ENCODE measurements at places on chromosomes 7 and 10.
A peak's percentile ranks its signal among the peaks of the same experiment; 100 is the strongest.

- no peak for DNase-seq
These were observed 19.3 kb upstream of the INMT start for GRCh38 chr7:30732606-30733005.

GRCh38 chr7:45978010-45978681, 57.1 kb upstream of the IGFBP3 start:
- DNase-seq = peak; percentile 99

DNA sequence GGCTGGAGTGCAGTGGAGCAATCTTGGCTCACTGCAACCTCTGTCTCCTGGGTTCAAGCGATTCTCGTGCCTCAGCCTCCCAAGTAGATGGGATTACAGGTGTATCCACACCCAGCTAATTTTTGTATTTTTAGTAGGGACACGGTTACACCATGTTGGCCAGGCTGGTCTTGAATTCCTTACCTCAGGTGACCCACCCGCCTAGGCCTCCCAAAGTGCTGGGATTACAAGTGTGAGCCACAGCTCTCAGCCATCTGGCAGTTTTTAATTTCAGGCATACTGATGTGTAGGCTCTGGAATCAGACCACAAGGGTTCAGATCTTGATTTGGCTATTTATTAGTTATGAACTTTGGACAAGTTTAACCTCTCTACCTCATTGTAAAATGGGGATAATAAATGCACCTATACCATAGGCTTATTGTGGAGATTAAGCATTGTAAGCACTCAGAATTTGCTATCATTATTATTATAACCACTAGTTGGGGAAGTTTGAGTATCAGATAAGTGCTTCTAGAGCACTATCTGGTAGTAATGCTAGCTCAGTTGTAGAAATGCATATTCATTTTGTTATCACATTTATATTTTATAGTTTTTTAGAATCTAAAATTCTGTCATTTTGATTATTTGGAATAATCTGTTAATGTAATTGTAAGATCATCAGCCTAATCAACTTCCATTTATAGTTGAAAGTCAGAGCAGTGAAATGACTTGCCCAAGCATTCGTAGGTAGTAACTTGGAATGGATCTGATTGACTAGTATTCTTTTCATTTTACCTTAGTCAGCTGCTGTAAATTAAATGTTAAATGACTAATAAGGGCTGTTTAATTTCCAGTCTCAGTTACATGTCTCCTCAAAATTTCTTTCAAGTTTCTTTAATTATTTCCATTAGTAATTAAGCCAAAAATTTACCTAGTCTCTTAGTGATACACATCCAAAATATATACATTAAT, 22.5 kb downstream of the KMT2E start:
- no peak for DNase-seq

DNA sequence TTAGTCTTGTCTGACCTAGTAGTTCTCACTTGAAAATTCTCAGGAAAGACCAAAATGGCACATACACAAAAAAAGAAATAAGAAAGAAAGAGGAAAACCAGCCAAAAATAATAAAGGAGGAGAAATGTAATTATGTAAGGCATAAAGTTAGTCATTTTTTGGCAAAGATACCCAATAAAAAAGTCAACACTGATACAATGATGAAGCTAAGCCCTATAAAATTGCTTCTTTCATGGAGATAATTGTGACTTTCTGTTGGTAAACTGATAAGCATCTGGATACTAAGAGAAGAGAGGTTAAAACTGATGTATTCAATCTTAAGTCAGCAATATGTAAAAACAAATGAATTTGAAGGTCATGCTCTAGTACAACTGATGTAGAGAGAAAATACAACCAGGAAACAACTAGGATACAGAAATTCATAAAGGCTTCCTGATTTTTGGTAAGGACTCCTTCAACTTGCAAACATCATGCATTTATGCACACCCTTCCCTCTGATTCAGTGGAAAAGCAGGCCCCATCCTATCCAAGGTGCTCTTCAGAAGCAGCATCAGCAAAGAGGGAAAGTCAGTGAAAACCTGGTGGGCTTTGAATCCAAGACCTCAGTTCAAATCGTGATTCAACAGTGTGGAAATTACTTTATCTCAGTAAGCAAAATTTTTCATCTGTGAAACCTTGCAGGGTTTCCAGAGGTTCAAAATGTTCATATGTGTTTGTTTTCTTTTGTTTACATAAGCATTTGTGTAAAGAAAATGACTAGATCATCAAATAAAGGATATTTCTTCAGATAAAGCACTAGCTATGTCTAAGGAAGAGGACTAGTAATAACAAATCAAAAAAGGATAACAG, 32.6 kb downstream of the IMMP2L start:
- no peak for DNase-seq

- DNase-seq = no peak
These were observed 351.9 kb upstream of the NPVF start for GRCh38 chr7:25580141-25580540.

DNA sequence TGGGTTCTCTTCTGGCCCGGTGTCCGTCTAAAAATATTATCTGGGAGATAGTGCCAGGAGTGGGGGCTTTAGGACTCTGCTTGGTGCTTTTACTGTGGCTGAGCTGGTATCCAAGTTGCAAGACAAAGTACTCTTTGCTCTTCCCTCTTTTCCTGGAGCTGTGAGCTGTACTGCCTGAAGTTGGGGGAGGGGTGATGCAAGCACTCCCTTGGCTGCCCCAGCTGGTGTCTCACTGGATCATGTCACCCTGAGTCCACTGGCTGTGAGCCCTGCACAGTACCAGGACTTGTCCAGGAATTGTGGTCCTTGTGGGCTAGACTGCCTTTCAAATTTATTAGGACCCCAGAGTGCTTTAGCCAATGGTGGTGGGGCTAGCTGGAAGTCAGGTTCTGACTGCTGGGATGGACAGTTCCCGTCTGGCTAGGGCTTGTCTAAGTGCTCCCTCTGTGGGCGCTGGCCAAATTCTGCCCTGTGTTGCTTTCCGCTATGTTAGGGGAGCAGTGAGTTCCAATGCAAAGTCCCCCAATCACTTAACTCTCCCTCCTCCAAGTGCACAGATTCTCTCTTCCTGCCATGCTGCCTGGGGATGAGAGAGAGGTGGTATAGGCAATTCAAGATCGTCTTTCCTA, 13.1 kb downstream of the CC2D2B start:
- no peak for DNase-seq

DNA sequence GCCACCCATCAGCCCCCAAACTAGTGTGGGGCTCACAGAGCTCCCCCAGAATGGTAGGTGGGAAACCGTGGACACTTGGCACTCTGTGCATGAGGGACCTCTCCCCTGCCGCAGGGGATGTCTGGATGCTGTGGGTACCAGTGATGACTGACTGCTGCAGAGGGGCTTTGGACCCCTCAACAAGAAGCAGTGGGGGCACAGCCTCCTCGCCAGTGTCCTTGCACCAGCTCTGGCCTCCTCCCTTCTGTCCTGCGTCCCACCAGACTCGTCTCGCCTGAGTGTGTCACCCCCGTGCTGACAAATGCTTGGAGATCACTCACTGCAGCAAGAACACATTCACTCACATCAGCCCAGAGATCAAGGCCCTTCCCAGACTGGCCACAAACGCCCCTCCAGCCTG, 37.3 kb upstream of the R3HCC1L start:
- DNase-seq = no peak

GRCh38 chr7:157523766-157524421, 187.1 kb downstream of the DNAJB6 start:
- no peak for DNase-seq

- DNase-seq = peak; percentile 87
These were observed 114.5 kb downstream of the PLCE1 start for GRCh38 chr10:94108200-94108599.

- no peak for DNase-seq
These were observed 60.3 kb downstream of the CPXM2 start for GRCh38 chr10:123831259-123831658.

- no peak for DNase-seq
These were observed 94.2 kb downstream of the NRBF2 start for GRCh38 chr10:63227207-63227895.

- DNase-seq = no peak
These were observed 329.4 kb upstream of the MYO3A start for GRCh38 chr10:25604591-25604990.

- no peak for DNase-seq
These were observed 1.2 kb downstream of the AGR3 start for GRCh38 chr7:16880554-16880953.

DNA sequence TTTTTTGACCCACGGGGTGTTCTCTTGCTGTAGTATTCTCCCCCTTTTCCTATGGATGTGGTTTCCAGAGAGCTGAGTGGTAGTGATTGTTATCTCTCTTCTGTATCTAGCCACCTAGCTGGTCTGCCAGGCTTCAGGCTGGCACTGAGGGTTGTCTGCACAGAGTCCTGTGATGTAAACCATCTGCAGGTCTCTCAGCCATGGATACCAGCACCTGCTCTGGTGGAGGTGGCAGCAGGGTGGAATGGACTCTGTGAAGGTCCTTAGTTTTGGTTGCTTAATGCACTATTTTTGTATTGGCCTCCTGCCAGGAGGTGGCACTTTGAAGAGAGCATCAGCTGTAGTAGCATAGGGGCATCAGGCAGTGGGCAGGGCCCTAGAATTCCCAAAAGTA, 851 bp downstream of the HYAL4 start:
- DNase-seq = no peak

- no peak for DNase-seq
These were observed 48.9 kb upstream of the FHIP2A start for GRCh38 chr10:114772496-114773196.

- DNase-seq = no peak
These were observed 185.5 kb downstream of the ADARB2 start for GRCh38 chr10:1551636-1552338.

GRCh38 chr10:5292196-5292735, 72.5 kb upstream of the UCN3 start:
- peak; percentile 49 for DNase-seq

- no peak for DNase-seq
These were observed 23.0 kb downstream of the HDAC9 start for GRCh38 chr7:18518555-18518954.

- DNase-seq = no peak
These were observed 2.0 kb downstream of the CALY start for GRCh38 chr10:133334503-133335245.

DNA sequence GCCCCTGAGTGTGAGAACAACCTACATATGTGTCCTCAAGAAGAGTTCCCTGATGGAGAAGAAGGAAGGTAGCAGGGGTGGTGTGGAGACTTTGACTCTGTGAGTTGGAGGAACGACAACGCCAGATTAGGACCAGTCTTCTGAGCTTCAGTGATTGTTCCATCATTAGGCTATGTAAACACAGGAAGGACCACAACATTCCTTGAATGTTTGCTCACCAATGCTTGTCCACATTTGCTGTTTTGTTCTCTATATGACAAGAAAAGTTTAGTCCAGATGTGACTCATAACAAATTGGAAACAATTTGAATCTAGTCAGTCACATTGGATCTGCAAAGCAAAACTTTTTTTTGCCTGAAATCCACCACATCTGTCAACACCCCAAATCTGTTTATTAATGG, 62.7 kb downstream of the ENTPD1 start:
- peak; percentile 73 for DNase-seq

GRCh38 chr7:149381245-149381644, 79.6 kb downstream of the ZNF777 start:
- no peak for DNase-seq

DNA sequence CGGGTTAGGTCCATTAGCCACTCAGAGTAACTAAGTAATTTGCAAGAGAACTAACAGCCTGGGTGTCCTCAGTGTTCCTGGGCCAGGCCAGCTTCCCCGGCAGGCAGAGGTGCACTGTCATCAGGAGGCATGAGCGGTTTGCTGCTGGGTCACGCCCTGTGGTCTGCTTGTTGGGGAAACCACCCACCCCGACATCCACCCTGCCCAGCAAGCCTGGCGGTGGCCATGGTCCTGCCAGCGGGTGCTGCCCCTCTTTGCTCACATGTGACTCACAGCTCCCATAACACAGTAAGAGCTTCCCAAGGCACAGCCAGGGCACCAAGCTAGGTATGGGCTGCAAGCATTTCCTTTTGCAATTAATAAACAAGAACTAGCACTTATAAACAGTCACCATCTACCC, 75.9 kb downstream of the RGS10 start:
- peak; percentile 67 for DNase-seq
